ENCODE measurements at places on chromosomes 2 and 18. TPM values are rescaled to one million over a fixed set of nuclear protein-coding genes. Genes with fewer than 3 reads are reported as not detected.

The SKOR2 gene
- not detected for total RNA-seq

The IHH gene
- total RNA-seq = 0.10 TPM

The SLC19A3 gene
- total RNA-seq = 18.3 TPM

The ACTR3 gene
- total RNA-seq = 104 TPM

The TEKT4 gene
- not detected for total RNA-seq

The RND3 gene
- total RNA-seq = 92.8 TPM

The COL5A2 gene
- total RNA-seq = 620 TPM

The NOSTRIN gene
- 9.4 TPM for total RNA-seq

The PTPRN gene
- not detected for total RNA-seq

The EEF1B2 gene
- 378 TPM for total RNA-seq

The TNFRSF11A gene
- total RNA-seq = 3.0 TPM

The SLC9A4 gene
- total RNA-seq = 1.3 TPM

The SPC25 gene
- total RNA-seq = 8.2 TPM

All from skin of body (tissue), 3 donors.